ENCODE measurements at places on chromosomes 4 and X.
A peak's percentile ranks its signal among the peaks of the same experiment; 100 is the strongest.

GRCh38 chr4:140368686-140369085, 4.8 kb upstream of the SCOC start:
- no peak for DNase-seq

DNA sequence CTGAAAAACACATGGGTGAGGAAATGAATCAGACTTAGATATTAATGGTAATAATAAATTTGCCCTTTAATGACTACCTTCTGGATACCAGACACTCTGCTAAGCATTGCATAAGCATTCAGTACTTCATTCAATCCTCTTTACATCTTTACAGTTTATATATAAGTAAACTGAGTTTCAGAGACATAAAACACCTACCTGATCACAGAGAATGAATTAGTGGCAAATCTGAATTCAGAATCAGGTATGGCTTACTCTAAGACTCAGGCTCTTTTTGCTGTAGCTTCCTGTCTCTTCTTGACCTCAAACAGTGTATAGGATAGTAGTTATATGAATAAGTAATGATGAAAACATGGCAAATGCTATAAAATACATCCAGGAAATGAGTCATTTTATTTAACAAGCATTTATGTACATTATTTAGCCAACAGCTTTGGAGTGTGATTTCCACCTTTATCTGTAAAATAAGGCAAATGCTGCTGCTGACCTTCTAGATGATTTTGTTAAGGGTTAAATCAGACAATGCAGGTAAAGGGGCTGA, 83.9 kb downstream of the VEGFC start:
- no peak for DNase-seq

DNA sequence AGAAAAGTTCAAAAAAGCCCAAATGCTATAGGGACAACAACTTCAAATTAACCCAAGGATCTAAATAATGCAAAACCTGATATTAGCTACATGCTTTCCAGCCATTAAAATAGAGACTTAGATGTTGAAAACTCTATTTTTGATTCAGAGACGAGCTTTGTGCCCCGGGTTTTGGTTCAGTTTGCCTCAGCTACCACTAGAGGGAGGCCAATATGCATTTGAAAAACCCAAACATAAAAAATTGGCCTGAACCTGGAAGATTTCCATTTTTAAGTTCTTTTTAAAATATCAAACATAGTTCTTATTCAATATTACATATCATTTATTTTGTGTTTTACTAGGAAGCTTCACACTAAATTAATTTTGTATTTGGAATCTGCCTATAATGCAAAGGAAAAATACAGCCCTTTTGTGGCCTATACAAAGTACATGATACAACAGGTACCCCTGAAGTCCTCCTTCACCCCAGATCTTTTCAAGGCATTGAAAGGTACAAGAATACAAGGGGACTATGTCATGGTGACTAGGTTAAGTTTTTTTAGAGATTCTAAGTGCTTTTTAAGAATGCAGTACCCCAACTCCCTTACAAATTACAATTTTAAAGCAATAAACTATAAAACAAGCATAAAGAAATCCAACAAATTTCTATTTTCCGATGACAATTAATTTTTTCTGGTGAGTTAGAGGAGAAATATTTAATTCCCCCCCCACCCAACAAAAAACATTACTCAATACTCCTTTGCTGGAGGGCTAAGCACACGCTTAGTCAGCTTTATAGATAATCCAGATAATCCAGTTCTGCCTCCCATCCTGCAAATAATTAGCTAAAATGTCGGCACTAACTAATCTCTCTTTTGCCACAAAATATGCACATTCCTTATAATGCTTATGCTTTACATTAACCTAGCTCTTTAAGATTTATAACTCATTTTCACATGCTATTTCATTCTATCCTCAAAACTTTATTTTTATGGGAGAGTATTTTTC, 97.7 kb upstream of the PTPN13 start:
- DNase-seq: peak; percentile 6

DNA sequence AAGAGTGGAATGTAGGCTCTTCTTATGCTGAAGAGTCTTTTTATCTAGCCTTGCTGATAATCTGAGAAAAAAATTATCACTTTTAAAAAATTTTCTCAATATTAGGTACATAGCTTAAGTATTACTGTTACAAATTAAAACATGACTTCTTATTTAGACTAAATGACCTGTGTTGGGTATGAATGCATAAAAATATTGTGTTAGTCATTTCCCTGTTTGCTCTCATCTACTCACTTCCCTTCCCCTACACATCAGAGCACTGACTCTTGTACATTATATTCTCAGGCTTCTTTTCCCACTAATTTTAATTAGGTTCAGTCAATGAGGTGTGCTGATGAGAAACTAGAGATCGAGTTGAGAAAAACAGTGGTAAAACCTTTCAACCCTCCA, 881.0 kb downstream of the PCDH18 start:
- DNase-seq: no peak

GRCh38 chr4:13640149-13640940, 12.8 kb upstream of the BOD1L1 start:
- no peak for DNase-seq

DNA sequence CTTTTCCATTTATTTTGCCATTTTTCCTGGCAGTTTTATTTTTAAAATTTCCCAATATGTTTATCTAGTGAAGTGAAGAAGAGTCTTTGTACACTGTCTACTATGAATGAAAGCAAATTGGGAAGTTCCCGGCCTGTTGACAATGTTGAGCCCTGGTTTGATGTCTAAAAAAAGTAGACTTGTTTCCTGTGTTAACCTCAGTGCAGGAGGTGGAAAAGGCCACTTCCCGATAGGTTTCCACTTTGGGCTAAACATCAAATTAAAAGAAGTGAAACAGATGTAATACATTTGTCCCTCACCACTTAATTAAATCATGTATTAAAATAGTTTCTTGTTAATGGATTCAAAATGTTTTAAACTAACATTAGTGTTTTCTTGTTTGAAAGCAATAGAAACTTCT, 30.0 kb downstream of the BBS12 start:
- no peak for DNase-seq

GRCh38 chrX:13024986-13025385, 19.4 kb downstream of the FAM9C start:
- no peak for DNase-seq

DNA sequence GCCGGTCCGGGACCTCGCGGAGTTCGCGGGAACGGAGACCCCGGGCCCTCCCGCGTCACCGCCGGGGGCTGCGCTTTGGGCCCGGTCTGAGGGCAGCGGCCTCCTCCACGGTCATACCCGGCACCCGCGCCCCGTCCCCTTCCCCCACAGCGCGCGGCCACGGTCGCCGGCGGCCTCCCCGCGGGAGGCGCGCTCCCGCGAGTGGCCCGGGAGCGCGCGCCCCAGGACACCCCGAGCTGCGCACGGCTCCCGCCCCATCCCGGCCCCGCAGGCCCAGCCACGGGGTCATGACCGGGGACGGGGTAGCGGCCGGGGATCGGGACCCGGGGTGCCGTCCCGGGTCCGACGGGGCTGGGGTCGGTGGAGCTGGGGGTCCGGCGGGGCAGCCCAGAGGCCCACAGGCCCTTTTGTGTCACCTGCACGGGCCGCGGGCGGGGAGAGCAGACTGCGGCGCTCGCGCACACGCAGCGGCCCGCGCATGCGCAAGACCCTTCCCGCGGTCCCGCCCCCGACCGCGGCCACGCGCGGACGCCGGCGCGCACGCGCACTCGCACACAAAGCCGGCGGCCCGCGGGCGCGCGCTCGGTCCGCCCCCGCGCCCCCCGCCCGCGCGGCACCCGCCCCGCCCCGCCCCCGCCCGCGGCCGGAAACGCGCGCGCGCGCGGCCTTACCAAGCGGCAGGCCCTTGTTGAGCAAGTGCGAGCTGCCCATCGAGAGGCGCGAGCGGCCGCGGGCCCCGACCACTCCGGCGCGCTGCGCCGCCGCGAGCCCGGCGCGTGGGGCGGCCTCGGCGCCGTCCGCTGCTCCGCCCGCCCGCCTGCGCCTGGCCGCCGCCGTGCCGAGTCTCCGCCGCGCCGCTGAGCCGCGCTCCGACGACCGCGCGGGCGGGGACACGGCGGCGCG, at the start of gene CTBP1:
Gene CTBP1 (minus strand): TSS at position 886 of the 903 bp plus-strand sequence. CDS start 7,799 bp downstream, outside the sequence.
- peak; percentile 45 for DNase-seq
